NCI-H1105 treated with DMSO at 0.1 percent for 48 hours (cell line): ENCODE measurements at places on chromosomes 2 and 18.

GRCh38 chr2:16048466-16048865 is 108.1 kb downstream of the MYCN start:
- DNase-seq: no peak

DNA sequence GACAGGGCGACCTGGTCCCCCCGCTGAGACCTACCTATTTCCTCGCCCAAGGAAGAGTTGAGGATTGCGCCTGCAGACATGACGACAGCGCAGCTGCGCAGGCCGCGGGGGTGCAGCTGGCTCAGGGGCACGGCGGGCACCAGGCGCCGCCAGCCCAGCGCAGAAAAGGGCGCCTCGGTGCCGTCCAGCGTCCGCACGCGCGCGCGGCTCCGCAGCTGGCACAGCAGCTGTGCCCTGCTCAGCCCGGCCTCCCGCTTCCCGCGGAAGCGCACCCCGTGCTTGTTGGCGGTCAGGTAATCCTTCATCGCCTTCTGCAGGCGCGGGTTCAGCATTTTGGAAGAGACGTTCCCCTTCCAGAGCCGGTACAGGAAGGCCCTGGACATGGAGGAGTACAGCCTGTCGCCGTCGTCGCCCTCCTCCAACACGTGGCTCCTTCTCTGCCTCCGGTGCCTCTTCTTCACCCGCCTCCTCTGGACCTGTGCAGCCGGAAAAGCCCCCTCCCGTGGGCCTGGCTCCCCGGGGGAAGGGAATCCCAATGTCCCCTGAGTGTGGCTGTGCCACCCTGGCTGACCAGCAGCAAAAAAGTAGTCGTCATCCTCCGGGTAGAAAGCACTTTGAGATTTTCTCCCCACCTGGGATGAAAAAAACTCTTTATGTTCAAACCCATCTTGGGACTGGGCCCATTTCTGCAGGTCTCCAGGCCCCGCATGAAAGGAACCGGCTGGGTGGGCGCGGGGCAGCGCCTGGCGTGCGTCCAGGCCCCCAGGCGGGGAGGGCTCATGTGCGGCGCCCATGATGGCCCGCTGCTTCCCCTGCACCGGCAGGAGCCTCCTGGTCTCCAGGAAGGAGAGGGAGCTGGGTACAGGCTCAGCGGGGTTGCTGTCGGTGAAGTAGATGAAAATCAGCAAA is 42.7 kb downstream of the ST6GAL2 start:
- no peak for DNase-seq

DNA sequence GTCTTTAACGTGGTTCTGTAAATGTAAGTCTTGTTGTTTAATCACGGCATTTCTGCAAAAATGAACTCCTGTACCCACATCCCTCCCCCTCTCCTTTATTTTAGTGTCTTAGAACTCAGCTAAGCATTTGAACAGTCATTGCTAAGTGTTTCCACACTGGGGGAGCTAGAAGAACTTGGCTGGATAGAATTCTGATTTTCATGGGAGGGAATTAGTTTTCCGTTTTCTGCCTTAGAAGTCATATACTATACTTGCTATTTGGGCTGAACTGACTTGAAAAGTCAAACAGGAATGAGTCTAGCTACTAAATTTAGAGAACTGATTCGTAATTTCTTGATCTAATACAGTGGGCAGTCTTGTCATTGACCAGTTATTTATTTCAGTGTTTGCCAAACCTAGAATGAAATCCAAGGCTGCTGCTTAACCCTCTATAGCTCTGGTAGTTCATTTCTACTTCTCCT is 61.1 kb downstream of the FMNL2 start:
- no peak for DNase-seq

DNA sequence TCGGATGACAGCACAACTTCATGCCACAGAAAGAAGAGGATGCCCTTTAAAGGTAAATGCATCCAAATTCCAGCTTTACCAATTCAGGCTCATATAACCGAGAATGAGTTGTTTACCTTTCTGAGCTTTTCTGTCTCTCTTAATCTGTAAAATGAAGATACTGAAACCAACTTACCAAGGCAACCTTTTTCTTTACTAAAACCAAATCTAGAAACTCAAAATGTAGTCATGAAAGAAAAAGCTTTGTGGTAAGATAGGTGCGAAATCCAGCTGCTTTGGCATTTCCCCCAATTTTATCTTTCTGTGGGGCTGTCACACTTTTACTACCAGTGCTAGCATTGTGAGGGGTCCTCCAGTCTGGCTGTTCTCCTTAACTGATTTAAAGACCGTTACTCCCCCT is 240.4 kb downstream of the IKZF2 start:
- DNase-seq: no peak

DNA sequence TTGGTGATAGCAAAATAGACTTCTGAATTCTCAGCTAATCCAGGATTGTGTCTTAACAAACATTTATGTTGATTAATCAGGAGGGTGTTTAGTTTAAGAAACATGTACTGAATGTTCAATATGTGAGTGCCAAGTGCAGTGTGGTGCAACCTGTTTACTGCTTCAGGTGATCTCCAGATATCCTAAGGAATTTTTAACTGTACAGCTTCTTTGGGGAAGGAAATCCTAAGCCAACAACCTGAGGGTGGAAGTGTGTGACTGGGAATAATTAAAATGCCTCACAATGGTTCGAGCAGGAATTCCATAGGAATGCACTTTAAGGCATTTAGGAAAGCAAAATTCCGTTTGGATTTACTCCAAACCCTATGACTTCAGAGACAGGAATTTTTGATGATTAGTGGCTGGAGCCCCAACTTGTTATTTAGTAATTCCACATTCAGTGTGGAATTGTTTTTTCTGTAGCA is 16.4 kb downstream of the CRIM1 start:
- no peak for DNase-seq

- DNase-seq: no peak
Measured at GRCh38 chr18:11785444-11786055, 65.7 kb upstream of the CHMP1B start.

DNA sequence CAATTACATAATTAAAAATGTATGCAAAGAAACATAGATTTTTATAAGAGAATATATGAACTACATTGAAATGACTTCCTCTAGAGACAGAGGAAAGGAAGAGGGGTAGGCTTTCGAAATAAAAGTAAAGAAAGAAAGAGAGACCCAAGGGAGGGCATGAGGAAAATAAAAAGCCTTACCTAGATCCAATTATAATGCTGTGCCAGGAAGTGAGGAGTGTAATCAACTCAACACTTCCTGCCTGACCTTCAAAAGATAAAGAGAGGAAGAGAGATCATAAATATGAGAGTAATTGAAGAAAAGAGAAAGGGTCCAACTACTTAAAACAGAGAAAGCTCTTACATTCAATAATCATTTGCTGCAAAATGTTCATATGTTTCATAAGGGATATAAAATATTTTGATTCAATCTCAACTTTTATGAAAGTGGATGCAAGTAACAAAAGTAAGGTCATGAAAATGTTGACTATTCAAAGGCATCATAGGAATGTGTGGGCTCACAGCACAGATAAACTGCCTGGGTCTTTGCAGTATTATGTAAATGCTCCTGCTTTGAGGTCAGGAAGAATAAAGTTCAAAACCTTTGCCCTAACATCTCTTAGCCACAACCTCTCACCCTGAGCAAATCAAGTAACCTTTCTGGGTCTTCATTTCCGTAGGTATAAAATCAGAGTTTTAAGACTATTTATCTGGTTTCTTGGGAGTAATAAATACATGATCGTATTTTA is 1237.7 kb downstream of the LRP1B start:
- DNase-seq: no peak

DNA sequence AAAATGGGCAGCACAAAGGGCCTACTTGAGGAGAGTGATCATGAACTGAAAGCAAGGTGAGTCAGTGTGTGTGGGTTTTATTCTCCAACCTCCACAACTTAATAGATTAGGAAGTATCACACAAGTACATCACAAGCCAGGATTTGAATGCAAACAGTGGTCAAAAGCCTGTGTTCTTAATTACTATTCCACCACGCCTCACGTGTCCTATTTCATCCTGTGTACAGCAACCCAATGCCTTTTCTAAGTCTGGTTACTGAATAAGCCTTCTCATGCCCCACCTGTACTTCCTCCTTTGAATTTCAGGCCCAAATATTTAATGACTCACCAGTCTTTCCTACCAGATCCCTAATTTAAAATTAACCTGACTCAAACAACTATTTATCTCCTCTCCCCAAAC is 755.7 kb upstream of the SLC8A1 start:
- DNase-seq: no peak

GRCh38 chr2:240561325-240561971 is 1.3 kb downstream of the DUSP28 start:
- no peak for DNase-seq

GRCh38 chr2:217327953-217328621 is 468.2 kb upstream of the TNP1 start:
- no peak for DNase-seq

- no peak for DNase-seq
Measured at GRCh38 chr2:213696442-213696841, 412.2 kb downstream of the SPAG16 start.

DNA sequence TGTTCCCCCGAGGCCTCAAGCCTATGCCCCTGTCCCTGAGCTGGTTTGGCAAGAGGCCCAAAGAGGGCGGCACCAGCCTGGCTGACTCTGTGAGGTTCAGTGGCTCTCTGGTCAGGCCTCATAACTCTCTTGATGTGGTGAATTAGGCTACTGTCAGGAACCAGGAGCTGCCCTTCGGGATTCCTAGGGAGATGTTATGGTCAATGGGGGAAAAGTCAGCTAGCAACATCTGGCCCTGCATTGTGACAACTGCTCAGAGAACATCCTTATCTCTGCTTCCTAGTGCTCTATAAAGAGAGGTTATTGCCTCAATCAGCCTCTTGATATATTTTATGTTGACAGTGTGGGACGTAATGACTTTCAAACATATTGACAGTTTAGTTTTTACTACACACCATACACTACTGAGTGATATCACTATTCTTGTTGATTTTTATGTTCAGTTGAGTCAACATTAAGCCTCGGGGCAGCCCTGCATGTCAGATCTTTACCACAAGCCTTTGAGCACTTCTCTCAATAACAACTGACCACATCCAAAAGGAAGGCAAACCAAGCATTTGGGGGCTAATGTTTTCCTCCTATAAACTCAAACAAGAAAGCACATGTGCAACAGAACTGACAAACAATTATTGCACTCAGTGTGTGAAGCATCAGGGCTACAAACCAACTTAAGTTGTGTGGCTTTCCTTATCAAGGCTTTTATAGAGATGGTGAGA is 448.3 kb upstream of the SLC14A2 start:
- no peak for DNase-seq

- no peak for DNase-seq
Measured at GRCh38 chr2:176562359-176563078, 293.3 kb downstream of the MTX2 start.

GRCh38 chr2:127943186-127943585 is 57.4 kb upstream of the AMMECR1L start:
- no peak for DNase-seq

- DNase-seq: no peak
Measured at GRCh38 chr2:147031897-147032296, 812.9 kb upstream of the ACVR2A start.

DNA sequence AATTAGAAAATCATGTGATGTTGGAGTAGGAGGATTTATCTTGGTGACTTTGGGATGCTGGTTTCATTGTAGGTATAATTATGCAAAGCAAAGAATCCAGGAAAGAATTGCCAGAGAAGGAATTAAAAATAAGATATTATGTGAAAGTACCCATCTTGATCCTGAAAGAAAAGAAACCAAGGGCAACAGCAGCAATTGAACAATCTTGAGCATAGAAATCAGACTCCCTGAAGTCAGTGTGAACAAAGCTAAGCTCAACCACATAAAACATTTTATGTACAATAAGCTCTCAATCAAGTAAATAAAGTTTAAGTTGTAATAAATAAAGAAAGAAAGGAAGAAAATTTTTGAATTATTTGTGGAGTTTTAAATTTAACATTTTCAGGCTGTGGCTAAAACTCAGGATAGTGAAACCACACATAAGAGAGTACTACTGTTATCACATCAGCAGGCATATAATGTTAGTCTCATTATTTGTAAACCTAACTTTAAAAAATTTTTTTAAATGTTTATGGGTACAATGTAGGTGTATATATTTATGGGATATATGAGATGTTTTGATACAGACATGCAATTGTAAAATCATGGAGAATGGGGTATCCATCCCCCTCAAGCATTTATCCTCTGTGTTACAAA is 32.8 kb upstream of the GPR55 start:
- DNase-seq: no peak

- DNase-seq: no peak
Measured at GRCh38 chr2:19408592-19408991, 50.2 kb upstream of the OSR1 start.

GRCh38 chr2:42047488-42048298 is at the start of gene PKDCC:
Gene PKDCC, plus strand, starts transcription at chr2:42048021. Its CDS starts 179 bp downstream, at chr2:42048200.
- peak; percentile 5 for DNase-seq

- DNase-seq: no peak
Measured at GRCh38 chr2:144643537-144644336, 123.8 kb upstream of the ZEB2 start.

- DNase-seq: no peak
Measured at GRCh38 chr2:180694445-180695421, 285.7 kb upstream of the UBE2E3 start.

- peak; percentile 24 for DNase-seq
Measured at GRCh38 chr2:81481242-81481993, 1176.9 kb upstream of the LRRTM1 start.

DNA sequence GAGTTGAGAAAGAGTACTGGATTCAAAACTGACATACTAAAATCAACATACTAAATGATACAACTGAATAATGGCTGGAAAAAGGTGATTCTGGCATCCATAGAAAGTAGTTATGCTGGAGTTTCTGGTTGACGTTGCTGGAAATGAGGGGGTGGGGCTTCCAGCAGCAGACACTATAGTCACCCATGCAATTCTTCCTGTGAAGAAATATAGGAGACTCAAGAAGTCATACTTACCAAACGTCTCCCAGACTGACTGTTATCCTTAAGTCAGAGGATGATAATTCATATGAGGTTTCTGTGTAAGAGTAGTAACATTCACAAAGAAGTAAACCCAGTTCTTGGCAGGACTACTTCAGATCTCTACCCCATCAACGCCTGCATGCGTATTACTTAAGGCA is 23.6 kb downstream of the DTNB start:
- DNase-seq: no peak

GRCh38 chr2:191270306-191271161 is 25.3 kb downstream of the MYO1B start:
- DNase-seq: no peak

- no peak for DNase-seq
Measured at GRCh38 chr2:26631401-26632170, 9.6 kb downstream of the CIB4 start.

- DNase-seq: no peak
Measured at GRCh38 chr18:49020621-49021021, 69.9 kb upstream of the SMAD7 start.
